ENCODE measurements at places on chromosomes 3 and 15. TPM values are rescaled to one million over a fixed set of nuclear protein-coding genes. Genes with fewer than 3 reads are reported as not detected.

- no peak for DNase-seq
- no peak overlapping the region for H3K27ac ChIP-seq
- peaks cover 31% of the 10 kb centered on the region for H3K4me1 ChIP-seq
- H3K4me3 ChIP-seq: no peak overlapping the region
These were observed 19.1 kb downstream of the KBTBD8 start for GRCh38 chr3:67017211-67017610.

DNA sequence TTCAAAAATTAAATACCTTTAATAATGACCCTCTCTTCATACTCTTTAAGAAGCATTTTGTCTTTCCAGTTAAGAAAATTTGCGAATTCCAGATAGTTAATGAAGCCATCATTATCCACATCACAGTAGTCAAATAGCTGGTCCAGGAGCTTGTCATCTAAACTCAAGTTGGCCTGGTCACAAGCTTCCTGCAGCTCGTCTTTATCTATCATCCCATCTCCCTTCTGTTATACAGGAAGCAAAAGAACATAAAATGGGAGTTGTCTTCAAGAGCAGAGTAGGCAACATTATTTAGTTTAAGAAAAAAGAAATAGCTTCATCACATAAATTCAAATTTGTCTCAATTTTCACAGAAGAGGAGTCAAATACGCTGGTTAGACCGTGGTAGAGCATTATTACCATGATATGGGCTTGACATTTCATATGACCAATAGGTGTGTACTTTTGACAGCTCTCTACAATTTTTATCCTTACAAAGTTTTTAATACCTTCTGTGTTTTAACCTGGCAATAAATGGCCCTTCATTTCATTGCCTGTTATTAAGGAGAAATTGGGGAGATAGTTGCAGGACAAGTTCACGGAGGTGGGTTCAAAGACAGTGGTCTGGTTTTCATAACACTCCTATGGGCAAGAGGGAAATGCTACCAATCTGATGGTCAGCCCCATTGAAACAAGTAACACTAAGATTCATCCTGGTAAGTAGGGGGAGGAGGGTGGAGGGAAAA lies 45.4 kb downstream of the EFHB start:
- peak overlapping the region; percentile 77 for H3K27ac ChIP-seq
- DNase-seq: no peak
- no peaks in the 10 kb centered on the region for H3K27me3 ChIP-seq
- no peaks in the 10 kb centered on the region for H3K36me3 ChIP-seq

Gene TYRO3
- 3.3 TPM for total RNA-seq

Gene PRSS50
- 0.22 TPM for total RNA-seq

DNA sequence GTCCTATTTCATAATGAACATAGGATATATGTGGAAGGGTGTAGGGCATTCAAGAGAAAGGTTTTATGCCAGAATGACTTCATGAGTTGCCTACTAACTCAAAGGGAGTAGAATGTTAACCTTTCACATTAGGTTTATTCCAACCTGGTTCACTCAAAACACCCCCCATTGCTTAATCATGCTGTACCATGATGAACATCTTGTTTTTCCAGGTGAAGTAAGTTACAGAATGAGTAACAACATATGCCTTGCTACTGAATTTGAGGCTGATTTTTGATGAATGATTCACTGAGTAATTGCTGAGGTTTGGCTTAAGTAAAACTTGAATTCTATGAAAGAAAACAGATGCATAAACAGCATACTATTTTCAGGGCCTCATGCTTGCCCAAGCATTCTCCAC lies 5.9 kb upstream of the CLDN16 start:
- DNase-seq: no peak
- no peaks in the 10 kb centered on the region for H3K36me3 ChIP-seq
- H3K27ac ChIP-seq: no peak overlapping the region

DNA sequence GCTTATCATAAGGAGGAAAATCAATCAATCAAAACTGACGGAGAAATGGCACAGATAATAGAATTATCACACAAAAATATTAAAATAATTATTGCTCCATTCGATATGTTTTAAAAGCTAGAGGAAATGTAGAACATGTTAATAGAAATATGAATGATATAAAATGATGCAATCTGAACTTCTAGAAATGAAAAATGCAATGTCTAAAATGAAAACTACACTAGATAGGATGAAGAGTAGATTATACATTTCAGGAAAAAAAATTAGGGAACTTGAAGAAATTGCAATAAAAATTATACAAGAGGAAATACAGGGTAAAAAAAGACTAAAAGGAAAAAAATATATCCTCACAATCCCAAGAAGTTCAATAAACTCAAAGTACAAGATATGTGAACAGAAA lies 80.2 kb upstream of the TP63 start:
- H3K4me3 ChIP-seq: no peak overlapping the region
- no peaks in the 10 kb centered on the region for H3K4me1 ChIP-seq
- no peak overlapping the region for H3K27ac ChIP-seq
- H3K27me3 ChIP-seq: no peaks in the 10 kb centered on the region

DNA sequence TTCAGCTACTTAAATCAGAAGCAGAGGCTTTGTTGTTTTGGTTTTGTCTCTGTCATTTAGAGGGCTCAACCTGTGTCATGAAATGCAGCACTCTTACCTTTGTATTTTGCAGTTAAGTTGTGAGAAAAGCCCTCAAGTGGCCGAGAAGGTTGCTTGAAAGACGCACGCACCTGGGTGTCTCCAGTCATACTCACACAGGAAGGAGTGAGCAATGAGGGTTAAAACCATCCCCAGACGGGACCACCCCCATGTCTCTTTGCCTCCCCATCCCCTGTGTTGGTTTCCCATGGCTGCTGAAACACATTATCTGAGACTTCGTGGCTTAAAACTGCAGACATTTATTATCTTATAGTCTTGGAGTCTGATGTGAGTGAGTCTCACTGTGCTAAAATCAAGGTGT lies 376.1 kb upstream of the CFAP20DC start:
- H3K36me3 ChIP-seq: no peaks in the 10 kb centered on the region
- no peaks in the 10 kb centered on the region for H3K27me3 ChIP-seq

DNA sequence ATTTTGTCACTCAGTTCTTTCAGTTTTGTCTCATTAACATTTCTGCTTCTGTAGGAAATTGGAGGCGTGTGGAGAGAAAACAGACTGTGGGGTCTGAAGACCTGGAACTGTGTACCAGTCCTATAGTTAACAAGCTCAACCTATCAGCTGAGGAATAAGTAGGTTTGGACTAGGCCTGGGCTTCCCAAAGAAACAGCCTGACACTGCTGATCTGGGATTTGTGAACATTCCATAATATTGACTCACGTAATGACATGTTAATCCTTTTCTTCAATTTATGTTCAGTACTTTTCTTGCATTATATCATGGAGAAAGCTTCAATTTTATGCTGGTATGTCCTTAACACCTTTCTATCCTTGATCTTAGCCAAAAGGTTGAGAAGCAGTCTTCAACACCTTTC lies 181.6 kb upstream of the RORA start:
- DNase-seq: no peak
- no peaks in the 10 kb centered on the region for H3K4me1 ChIP-seq
- no peak overlapping the region for H3K4me3 ChIP-seq

- peaks cover 82% of the 10 kb centered on the region for H3K27me3 ChIP-seq
- no peaks in the 10 kb centered on the region for H3K36me3 ChIP-seq
- H3K27ac ChIP-seq: no peak overlapping the region
- H3K4me3 ChIP-seq: no peak overlapping the region
- no peaks in the 10 kb centered on the region for H3K4me1 ChIP-seq
These were observed 322.6 kb upstream of the TLE3 start for GRCh38 chr15:70420086-70420947.

DNA sequence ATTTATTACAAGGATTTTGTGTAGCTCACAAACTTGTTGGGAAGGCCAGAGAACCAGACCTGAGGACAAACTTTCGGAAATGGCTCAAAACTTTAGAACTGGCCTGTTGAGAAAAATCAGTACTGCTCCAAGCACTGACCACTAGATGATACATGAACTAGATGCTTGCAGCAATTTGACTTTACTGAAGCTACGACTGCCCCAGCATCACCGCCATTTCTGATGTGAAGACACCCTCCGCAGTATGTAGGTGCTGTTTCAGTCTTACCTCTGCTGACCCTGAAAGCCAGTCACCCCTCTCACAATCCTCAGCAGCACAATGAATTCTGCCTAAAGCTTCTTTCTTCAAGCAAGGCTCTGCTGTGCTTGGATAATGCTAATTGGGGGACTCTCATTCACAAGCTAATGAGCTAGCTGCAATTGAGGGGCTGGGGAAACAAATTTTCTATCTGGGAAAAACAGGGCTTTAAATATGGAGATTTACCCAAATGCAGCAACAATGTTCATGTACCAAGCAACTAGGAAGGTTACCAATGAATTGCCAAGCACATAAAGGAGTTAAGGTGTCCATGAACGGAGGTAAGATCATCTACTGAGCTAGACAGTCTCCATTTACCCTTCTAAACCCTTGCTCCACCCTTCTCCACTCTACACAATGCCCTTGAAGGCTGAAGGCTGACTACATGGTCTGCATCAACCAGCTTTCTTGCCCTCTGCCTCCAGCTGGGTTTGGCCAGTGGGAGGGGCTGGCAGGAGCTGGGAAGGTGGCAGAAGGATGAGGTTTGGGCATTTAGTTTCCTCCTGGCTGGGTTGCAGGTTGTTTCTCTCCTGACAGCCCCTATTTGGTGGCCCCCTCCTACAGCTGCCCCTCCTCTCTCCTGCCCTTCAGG lies 53.2 kb upstream of the FSTL1 start:
- no peak overlapping the region for H3K4me3 ChIP-seq
- H3K27me3 ChIP-seq: no peaks in the 10 kb centered on the region
- no peak for DNase-seq
- no peak overlapping the region for H3K27ac ChIP-seq
- peaks cover 27% of the 10 kb centered on the region for H3K4me1 ChIP-seq

DNA sequence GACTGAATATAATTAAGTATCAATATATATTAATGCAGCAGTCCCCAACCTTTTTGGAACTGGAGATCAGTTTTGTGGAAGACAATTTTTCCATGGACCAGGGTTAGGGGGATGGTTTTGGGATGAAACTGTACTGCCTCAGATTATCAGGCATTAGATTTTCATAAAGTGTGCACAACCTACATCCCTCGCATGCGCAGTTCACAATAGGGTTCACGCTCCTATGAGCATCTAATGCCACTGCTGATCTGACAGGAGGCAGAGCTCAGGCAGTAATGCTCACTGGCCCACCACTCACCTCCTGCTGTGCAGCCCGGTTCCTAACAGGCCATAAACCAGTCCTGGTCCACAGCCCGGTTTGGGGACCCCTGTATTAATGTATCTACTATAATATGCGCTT lies 95.6 kb downstream of the ULK4 start:
- H3K4me1 ChIP-seq: no peaks in the 10 kb centered on the region
- H3K27ac ChIP-seq: no peak overlapping the region
- H3K27me3 ChIP-seq: no peaks in the 10 kb centered on the region
- H3K36me3 ChIP-seq: no peaks in the 10 kb centered on the region
- no peak for DNase-seq
- H3K4me3 ChIP-seq: no peak overlapping the region

DNA sequence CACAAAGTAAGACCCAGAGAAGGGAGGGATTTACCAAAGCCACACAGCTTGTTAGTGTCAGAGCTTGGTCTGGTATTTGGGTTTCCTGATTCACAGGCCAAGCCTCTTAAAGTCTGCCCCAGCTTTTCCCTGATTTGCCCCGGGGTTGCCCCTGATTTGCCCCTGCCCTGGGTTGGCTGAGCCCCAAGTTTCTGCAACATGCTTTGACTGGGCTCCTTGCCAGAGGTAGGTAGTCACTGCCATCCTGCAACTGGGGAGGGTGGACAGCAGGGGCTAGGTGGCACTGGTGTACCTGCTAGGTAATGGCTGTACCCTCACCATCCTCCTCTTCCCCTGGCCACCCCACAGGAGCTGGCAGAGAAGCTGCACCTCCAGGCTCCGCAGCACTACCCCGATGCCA lies 2.5 kb downstream of the MPI start:
- H3K4me3 ChIP-seq: peak overlapping the region; percentile 4
- peaks cover 20% of the 10 kb centered on the region for H3K36me3 ChIP-seq
- DNase-seq: no peak
- no peaks in the 10 kb centered on the region for H3K27me3 ChIP-seq
- peaks cover 61% of the 10 kb centered on the region for H3K4me1 ChIP-seq

GRCh38 chr15:60318216-60318867 lies 79.4 kb downstream of the ANXA2 start:
- DNase-seq: no peak
- no peaks in the 10 kb centered on the region for H3K36me3 ChIP-seq
- no peaks in the 10 kb centered on the region for H3K4me1 ChIP-seq
- no peak overlapping the region for H3K4me3 ChIP-seq
- peaks cover 27% of the 10 kb centered on the region for H3K27me3 ChIP-seq

DNA sequence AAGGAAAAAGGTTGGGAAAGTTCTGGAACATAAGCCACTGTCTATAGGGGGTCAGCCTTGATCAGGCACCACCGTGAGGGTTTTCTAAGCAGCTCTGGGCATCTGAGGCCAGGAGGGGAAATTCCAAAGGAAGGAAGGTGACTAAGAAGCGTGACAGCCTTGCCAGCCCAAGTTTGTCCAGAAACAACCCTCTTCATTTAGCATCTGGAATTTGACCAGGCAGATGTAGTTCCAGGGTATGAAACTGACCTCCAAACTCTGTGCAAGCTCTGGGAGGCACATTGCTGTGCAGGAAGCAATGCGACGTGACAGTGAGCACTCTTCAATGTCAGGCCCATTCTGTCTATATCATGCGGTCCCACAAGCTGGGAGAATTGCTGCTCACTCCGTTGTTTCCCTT lies 85.4 kb upstream of the TPM1 start:
- peaks cover 37% of the 10 kb centered on the region for H3K4me1 ChIP-seq
- H3K27me3 ChIP-seq: no peaks in the 10 kb centered on the region
- DNase-seq: no peak
- peak overlapping the region; percentile 89 for H3K27ac ChIP-seq

- H3K4me3 ChIP-seq: no peak overlapping the region
- H3K4me1 ChIP-seq: no peaks in the 10 kb centered on the region
- no peak for DNase-seq
- no peak overlapping the region for H3K27ac ChIP-seq
These were observed 50.0 kb downstream of the DNAJB8 start for GRCh38 chr3:128416578-128417211.

Gene GOLGA8J
- total RNA-seq: 0.41 TPM

GRCh38 chr3:162602619-162603018 lies 1106.0 kb downstream of the OTOL1 start:
- no peak overlapping the region for H3K27ac ChIP-seq
- no peak overlapping the region for H3K4me3 ChIP-seq
- no peaks in the 10 kb centered on the region for H3K4me1 ChIP-seq
- H3K27me3 ChIP-seq: no peaks in the 10 kb centered on the region
- DNase-seq: no peak

Gene ALDH1A2
- 14.0 TPM for total RNA-seq

- H3K4me3 ChIP-seq: no peak overlapping the region
- H3K27ac ChIP-seq: no peak overlapping the region
- H3K4me1 ChIP-seq: peaks cover 10% of the 10 kb centered on the region
- H3K27me3 ChIP-seq: peaks cover 8% of the 10 kb centered on the region
These were observed 41.1 kb upstream of the UBE2E2 start for GRCh38 chr3:23161896-23162570.

GRCh38 chr3:145124900-145125678 lies 1035.9 kb downstream of the PLOD2 start:
- H3K27me3 ChIP-seq: no peaks in the 10 kb centered on the region
- H3K4me3 ChIP-seq: no peak overlapping the region
- no peaks in the 10 kb centered on the region for H3K36me3 ChIP-seq
- no peak overlapping the region for H3K27ac ChIP-seq

Measured in left ventricle myocardium inferior (tissue), 1 donor.